ENCODE measurements at places on chromosomes 11 and 22.

GRCh38 chr22:45686004-45686403, 14.4 kb downstream of the ATXN10 start:
- DNase-seq = no peak

DNA sequence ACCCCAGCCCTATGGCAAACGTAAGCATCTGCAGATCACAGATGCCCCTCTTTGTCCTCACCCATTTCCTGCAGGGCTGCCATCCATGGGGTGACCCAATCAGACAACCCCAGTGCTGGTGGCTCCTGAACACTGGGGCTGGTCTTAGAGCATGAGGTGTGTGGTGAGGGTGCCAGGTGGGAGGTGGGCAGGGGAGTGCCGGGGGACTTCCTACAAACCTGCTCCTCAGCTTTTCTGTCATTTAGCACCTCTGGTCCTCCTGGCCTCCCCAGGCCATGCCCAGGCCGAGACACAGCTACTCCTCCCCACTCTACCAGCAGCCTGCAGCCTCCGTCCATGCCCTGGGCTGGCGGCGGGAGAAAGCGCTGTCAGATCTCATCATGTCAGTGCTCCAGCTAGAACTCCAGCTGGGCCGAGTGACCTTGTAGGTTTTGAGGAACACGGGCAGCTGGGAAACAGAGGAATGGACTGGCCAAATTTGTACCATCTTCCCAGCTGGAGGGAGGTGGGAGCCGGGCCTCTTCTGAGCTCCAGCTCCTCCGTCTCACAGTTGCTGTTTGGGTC, 157.7 kb upstream of the NECTIN1 start:
- DNase-seq = no peak

DNA sequence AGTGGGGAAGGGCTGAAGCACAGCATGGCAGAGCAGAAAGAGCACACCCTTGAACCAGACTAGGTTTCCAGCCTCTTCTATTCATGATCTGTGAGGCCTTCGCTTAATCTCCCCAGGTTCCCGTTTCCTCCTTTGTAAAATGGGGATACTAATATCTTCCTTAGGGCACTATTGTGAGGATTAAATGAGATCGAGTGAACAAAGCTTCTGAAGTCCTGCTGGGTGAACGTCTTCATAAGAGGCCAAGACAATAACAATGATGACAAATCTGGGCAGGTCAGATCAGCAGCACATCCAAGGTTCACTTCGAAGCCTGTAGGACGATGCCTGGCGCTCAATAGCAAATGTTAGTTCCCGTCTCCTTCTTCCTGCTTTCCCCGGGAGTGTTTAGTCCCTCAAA, 38.6 kb upstream of the ZBED5 start:
- no peak for DNase-seq

- DNase-seq = peak; percentile 66
Measured at GRCh38 chr22:42078469-42079318, 806 bp upstream of the SMDT1 start.

- DNase-seq = no peak
Measured at GRCh38 chr11:83835423-83835822, 549.3 kb upstream of the CCDC90B start.

- no peak for DNase-seq
Measured at GRCh38 chr11:117830072-117830471, 5.5 kb upstream of the FXYD2 start.

GRCh38 chr22:49565516-49565855, 262.2 kb downstream of the BRD1 start:
- DNase-seq = no peak

GRCh38 chr11:2837651-2838050, 47.9 kb downstream of the CDKN1C start:
- no peak for DNase-seq

DNA sequence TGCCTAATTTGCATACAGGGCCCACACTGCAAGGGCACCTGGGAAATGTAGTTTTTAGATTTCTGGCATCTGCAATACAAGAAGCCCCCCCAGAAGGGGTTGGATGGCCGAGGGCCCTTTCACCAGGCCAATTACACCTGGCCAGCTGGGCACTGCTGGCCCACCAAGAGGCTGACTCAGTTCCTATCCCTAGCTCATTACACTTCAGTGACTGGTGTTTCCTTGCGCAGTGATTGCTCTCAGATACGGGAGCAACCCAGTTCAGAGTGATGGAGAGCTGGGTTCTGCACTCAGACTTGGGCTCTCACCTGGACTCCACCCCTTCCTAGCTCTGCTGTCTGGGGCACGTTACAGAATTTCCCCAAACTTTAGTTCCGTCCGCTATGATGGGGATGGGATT, 81.1 kb upstream of the SHANK2 start:
- DNase-seq = no peak

GRCh38 chr22:42670921-42671709, 21.9 kb upstream of the CYB5R3 start:
- DNase-seq = no peak

- no peak for DNase-seq
Measured at GRCh38 chr11:74735365-74735928, 4.2 kb upstream of the CHRDL2 start.

- no peak for DNase-seq
Measured at GRCh38 chr11:70716216-70716615, 317.9 kb downstream of the CTTN start.

DNA sequence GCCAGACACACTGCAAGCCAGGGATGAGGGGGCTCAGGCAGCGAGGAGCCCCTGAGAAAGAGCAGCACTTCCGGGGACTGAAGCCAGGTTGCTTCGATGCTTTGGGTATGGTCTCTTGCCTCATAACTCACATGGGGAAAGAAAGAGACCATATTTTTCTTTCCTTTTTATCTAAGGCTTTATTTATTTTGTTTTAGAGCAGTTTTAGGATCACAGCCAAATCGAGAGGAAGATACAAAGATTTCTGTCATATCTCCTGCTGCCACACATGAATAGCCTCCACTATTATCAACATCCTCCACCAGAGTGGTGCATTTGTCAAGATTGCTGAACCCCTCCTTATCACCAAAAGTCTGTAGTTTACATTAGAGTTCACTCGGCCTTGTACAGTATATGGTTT, 24.3 kb upstream of the ADSL start:
- no peak for DNase-seq

GRCh38 chr22:36065775-36066544, 37.3 kb upstream of the RBFOX2 start:
- DNase-seq = peak; percentile 90

- DNase-seq = no peak
Measured at GRCh38 chr11:130157101-130157500, 2.5 kb upstream of the ST14 start.

DNA sequence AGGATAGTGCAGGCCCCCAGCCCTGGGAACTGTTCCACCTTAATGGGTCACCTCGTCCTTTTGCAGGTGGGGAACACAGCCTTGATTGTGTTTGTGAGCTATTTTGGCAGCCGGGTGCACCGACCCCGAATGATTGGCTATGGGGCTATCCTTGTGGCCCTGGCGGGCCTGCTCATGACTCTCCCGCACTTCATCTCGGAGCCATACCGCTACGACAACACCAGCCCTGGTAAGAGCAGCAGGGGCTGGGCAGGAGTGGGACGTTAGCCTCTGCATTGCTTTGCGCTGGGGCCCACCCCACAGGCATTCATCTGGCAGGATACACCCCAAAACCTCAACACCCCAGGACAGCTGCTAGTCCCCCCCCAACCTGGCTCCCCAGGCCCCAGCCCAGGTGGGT, 14.8 kb downstream of the SLCO2B1 start:
- DNase-seq = no peak

- DNase-seq = peak; percentile 59
Measured at GRCh38 chr11:45857961-45858474, 10.7 kb downstream of the CRY2 start.

DNA sequence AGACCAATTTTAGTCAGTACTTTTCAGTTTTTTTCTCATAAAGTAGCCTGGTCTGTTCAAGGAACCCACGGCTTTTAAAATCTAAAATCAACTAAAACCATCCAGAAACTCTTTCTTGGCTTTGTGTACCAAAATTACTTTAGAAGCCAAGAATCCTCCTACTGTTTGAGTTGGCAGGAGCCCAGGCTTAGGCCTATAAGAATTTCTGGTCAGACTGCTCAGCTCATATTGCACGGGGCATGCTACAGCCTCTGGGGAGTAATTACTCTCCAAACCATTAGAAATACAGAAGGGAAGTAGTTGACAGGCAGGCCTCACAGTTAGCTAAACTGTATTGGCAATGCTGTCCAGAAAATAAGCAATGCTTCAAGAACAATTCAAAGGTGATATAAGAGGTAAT, 1862.9 kb upstream of the RAG2 start:
- DNase-seq = no peak

- no peak for DNase-seq
Measured at GRCh38 chr22:20514658-20515406, 7.4 kb downstream of the MED15 start.

DNA sequence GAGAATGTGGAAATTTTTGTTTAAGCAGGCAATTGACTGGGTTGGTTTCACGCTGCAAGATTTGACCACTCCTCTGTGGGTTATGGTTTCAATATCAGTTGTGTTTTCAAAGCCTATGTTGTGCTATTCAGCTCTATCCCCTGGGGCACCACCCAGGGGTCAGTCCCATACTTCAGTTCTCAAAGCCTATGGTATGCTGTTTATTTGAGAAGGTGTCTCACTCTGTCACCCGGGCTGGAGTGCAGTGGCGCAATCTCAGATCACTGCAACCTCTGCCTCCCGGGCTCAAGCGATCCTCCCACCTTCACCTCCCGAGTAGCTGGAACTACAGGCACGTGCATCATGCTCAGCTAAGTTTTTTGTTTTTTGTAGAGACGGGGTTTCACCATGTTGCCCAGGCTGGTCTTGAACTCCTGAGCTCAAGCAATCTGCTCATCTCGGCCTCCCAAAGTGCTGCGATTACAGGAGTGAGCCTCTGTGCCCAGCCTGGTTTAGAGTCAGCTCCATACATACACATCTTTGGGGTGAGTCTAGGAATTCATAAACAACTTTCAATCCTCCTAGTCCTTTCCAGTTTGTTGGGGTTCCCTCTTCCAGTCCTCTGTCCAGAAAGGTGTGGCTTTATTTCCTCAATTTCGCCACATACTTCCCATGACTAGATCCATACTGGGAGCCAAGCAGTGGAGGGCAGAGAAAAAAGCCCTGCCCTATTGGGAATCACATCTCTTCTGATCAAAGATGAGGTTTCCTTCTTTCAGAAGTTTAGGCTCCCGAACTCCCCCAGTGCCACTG, 35.0 kb upstream of the MAPK1 start:
- no peak for DNase-seq

DNA sequence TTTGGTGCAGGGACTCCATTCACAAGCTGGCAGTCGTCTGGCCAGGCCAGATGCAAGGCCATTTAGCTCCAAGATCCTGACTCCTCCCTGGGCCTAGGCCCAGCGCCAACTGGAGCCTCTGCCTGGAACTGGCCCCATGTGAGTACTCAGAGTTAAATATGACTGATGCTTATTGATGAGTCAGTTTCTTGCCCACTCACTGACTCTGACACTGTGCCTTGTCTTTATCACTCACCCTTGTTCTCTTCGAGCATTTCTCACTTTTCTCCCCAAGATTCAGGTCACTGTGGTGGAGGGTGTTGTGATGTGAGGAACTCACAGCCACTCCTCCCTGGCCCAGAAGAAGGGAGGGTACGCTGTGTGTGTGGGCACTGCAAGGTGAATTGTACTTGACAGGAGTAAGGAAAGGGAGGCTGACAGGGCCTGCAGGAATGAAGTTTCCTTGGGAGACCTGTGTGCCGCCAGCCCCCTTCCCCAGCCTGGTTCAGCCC, 23.2 kb upstream of the ST3GAL4 start:
- DNase-seq = no peak

GRCh38 chr22:36183446-36183845, 18.2 kb downstream of the APOL4 start:
- DNase-seq = no peak

- no peak for DNase-seq
Measured at GRCh38 chr22:42364604-42365110, 67.5 kb downstream of the NFAM1 start.

DNA sequence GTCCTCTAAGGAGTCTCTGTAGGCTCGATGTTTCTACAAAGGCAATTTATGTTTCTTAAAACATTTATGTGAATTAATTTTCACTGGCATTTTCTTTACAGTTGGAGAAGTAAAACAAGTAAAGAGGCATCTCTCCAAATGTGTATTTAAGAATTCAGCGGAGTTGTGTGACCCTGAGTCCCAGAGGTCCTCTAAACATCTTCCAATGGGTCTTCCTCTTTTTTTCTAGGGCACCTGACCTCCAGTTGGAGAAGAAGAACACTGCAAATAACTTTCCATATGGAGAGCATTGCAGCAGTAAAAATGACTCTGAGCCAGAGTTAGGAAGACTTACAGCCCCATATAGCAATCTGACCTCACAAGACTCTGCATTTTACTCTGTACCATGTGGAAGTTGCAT, 480.5 kb upstream of the RAG2 start:
- DNase-seq = no peak

DNA sequence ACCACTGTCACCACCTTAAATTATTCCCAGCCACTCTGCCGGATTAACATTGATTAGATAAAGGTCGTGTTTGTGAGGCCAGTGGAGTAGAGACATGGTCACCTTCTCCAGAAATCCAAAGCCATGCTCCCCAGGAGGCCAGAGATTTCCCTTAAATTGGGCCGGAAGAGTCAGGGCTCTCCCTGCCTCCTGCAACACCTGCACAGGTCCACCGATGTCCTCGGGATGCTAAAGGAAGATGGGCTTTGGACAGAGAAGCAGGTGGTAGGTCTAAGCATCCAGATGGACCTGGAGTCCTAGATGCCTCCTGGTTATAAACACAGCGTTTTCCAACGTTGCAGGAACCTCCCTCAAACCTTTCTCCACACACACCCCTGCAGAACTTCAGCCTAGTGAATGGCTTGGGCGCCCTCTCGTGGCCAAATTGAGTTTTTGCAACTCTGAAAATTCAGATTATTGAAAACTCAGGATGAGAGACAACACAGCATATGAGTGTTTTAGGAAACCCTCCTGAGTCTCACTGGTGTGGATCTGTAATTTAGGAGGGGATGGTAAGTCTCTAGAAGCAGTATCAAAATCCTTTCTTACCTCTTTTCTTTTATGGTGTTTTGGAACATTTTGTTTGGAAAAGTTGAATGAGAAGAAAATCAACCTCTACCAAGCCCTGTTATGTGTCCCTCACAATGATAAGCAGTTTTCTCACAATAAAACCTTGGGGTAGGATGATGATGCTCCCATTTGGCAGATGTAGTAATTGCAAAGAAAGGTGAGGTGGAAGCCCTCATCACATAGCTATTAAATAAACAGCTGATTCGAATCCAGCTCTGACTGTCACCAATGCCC, 109.6 kb downstream of the RRAS2 start:
- DNase-seq = peak; percentile 81

DNA sequence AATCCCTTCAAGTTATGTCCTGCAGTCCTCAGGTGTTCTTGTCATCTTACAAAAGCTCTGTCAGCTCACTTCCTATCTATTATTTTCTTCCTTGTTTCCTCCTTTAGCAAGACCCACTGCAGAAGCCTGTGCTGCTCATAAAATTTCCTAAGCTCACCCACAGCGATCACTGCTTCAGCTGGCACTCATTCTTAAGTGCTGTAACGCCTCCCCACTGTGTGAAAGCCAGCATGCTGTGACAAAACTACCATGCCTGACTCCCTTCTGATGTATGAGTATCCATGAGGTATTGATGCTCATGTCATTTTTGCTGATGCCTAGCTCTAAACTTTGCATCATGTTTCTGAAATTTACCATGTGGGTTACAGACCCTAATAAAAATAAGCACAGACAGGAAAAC, 41.5 kb upstream of the CNTN5 start:
- DNase-seq = no peak

Measured in midbrain (tissue), 1 donor.